Spinal cord (tissue), 10 donors: ENCODE measurements at places on chromosomes 12 and 14. TPM values are rescaled to one million over a fixed set of nuclear protein-coding genes. Genes with fewer than 3 reads are reported as not detected.

- no peak for DNase-seq
Measured at GRCh38 chr14:70917633-70918032, 10.4 kb downstream of the PCNX1 start.

DNA sequence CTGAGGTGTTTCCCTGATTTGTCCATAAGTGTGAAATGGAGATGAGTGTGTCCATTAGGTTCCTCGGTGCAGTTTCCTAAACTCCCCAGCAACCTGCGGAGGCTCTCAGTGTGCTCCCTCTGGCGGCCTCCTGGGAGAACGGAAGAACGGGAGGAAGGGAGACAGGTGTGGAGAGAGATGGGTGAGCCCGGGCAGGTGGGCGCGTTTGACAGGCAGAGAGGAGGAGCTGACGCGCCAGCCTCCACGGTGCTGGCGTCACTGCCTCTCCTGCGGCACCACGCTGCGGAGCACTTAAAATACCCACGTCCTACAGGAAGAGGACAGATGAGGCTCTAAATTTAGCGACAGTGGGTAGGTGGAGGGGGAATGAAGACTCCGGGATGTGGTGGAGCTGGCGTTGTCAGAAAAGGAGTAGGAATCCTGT, 26.8 kb upstream of the PEX5 start:
- DNase-seq: no peak

- DNase-seq: no peak
Measured at GRCh38 chr12:21775133-21775820, 771 bp upstream of the KCNJ8 start.

GRCh38 chr12:45509187-45509586, 220.3 kb upstream of the ARID2 start:
- no peak for DNase-seq

DNA sequence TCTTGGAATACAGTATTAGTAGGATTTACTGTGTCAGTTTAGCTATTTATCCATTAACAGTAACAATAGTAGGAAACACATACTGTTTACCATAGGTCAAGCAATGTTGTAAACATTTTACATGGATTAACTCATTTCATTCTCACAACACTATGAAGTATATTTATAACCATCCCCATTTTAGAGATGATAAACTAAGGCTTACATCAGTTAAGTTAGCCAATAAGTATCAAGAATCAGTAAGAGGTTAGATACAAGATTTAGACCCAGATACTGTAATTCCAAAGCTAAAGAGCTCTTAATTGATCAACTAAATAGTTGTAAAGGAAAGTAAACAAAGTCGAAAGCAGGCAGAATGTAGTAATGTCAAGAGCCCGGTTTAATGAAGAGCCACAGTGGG, 1.1 kb downstream of the SYNJ2BP start:
- DNase-seq: no peak

DNA sequence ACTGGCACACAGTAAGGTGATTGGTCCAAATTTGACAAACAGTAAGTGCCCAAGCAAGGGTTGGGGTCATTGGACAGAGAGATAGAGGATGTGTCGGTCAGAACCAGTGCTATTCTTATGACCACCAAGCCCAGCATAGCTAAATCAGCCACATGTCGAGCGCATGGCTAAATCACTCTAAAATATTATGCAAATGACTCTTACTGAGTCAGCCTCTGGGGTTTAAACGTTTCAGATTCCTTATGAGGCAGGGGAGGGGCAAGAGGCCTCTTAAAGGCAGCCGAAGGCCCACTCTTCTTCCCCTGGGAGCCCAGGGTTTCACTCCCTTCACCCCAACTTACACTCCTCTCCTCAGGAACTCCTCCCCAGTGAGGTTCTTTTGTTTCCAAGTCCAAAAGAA, 603 bp upstream of the ENDOU start:
- no peak for DNase-seq

GRCh38 chr14:59239022-59239421, 50.6 kb downstream of the DAAM1 start:
- DNase-seq: no peak

DNA sequence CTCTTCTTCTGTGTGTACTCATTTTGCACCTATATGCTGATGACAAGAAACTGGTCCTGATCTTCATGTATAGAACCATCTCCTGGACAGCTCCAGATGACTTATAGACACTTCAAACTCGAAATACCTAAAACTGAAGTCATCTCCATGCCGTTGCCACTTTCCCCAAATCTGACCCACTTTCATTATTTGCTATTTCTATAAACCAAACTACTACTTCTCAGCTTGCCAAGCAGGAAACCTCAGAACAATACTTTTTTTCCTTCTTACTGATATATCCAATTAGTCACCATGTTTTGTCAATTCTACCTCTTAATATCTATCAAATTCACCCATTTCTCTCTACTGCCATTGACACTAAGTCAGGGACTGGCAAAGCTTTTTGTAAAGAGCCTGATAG, 14.8 kb downstream of the SGPP1 start:
- DNase-seq: no peak

DNA sequence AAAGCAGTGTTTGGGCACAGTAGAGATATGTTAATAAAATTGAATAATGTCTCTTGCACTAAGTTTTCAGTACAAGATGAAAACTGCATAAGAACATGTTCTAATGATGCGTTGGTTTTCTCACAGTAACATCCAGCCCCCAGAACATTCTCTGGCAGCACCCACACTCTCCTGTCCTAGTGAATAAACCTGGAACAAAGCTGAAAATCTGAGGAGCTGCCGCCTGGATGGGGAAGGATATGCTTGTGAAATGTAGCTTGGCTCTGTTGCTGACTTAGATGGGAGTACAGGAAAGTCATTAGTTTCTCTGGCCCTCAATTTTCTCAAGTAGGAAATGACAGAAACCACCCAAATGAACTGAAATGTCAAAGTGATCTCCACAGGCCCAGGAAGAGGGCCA, 323.8 kb downstream of the APAF1 start:
- DNase-seq: no peak

- peak; percentile 29 for DNase-seq
Measured at GRCh38 chr12:82793751-82794281, 107.1 kb downstream of the TMTC2 start.

- DNase-seq: no peak
Measured at GRCh38 chr12:31599053-31599452, 8.1 kb upstream of the DENND5B start.

DNA sequence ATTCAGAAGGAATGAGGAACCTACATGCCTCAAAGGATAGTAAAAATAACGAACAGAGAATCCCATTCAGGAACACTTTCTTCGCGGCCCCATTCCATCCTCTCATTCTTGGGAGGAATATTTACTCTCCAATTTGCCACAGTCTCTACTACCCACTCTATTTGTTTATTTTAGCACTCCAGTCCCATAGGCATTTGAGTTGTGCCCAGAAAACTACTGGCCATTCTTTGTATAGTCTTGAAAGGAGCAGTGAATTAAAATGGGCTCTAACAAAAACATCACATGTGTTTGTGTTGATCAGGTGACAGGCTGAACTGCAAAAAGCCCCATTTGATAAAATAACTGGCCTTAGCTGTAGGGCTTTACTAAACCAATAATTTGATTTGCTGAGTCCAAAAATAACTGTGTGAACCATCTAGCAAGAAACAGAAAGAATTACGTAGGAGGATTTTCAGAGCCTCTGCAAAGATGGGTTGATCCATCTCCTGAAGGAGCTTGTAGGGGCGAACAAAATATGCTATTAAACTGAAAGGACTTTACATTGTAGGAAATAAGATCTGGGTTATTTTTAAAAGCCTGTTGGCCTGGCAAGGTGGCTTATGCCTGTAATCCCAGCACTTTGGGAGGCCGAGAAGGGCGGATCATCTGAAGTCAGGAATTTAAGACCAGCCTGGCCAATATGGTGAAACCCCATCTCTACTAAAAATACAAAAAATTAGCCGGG, 142.3 kb upstream of the CPNE8 start:
- DNase-seq: no peak

- DNase-seq: peak; percentile 91
Measured at GRCh38 chr14:74860899-74861733, 14.8 kb downstream of the PROX2 start.

GRCh38 chr14:68580096-68580645, 212.7 kb downstream of the ZFP36L1 start:
- no peak for DNase-seq

DNA sequence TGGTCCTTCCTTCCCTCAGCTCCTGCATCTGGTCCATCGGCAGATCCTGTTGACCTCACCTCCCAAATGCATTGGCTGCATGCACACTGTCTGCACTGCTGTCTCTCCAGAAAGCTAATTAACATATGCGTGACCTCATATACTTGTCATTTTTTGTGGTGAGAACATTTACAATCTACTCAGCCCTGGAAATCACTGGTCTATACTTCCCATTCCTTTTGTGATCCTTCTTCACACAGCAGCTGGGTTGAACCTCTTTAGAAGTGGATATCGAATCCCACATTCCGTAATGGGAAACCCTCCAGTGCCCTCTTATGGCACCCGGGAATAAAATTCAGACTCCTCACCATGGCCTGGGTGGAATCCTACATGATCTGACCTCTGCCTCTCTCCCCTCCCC, 45.0 kb downstream of the SMOC1 start:
- DNase-seq: no peak

Gene AVPR1A
- 1.1 TPM for polyA plus RNA-seq

Gene OR4E2
- not detected for polyA plus RNA-seq

Gene LRRC10
- polyA plus RNA-seq: 0.06 TPM

- no peak for DNase-seq
Measured at GRCh38 chr14:100780646-100781355, 45.1 kb upstream of the MEG3 start.

GRCh38 chr14:105938055-105938863, 411.9 kb downstream of the TMEM121 start:
- no peak for DNase-seq

DNA sequence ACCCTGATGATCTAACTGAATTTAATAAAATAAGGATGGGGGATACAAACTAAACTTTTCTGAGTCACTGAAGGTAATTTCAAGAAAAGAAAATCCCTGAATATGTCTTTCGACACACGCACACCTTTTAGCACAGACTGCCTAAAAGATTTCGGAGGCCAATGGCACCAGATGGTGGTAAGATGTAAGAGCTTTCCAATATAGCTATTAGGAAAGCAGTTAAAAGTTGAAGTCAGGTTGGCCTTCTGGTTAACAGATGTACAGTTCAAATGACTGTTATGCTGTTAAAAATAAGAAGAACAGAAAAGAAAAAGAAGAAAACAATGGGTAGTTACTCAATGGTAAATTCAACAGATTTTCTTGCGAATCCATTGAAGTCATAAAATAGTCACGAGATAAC, 80.7 kb upstream of the KRR1 start:
- DNase-seq: no peak

- DNase-seq: no peak
Measured at GRCh38 chr12:55909513-55909884, 18.2 kb downstream of the PYM1 start.

Gene PIANP
- polyA plus RNA-seq: 86.8 TPM

Gene PRH2
- not detected for polyA plus RNA-seq

DNA sequence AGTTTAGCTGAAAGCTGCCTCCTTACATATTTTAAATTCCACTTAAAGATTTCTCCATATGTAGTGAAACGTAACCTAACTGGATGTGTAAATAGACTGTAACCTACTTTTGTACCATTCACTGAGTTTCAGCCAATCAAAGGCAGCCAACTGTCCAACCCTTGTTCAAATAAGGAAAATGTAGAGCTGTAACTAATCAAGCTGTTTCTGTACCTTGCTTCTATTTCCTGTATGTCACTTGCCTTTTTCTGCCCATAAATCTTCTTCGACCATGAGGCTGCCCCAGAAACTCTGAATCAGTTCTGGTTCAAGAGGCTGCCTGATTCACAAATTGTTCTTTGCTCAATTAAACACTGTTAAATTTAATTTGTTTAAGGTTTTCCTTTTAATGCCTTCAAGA, 6.3 kb downstream of the SLC7A8 start:
- no peak for DNase-seq

- DNase-seq: no peak
Measured at GRCh38 chr12:43285159-43285598, 266.8 kb downstream of the ADAMTS20 start.

DNA sequence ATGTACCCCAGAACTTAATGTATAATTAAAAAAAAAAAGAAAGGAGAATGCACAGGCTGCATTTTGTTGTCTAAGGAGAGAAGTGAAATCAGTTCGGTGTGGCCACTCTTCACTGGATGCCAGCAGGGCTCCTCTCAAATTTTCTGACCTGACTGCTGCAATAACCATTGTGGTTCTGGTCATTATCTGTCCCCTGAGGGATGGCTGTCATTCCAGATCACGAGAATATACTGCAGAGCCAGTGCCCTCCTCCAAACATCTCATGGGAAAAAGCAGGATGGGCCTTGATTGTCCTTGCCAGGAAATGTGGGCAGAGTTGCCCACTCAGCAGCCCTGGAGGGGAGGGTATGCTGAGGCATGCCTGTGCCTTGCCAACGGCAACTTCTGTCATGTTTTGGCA, 139.1 kb downstream of the SLC8A3 start:
- no peak for DNase-seq

GRCh38 chr12:103640831-103641230, 53.8 kb downstream of the STAB2 start:
- DNase-seq: no peak

- peak; percentile 90 for DNase-seq
Measured at GRCh38 chr12:11743423-11744409, 94.2 kb downstream of the ETV6 start.

- DNase-seq: no peak
Measured at GRCh38 chr12:104673294-104673693, 216.5 kb downstream of the CHST11 start.

Gene TOMM20L
- 0.90 TPM for polyA plus RNA-seq

- DNase-seq: no peak
Measured at GRCh38 chr12:14769466-14769968, 33.8 kb downstream of the WBP11 start.

DNA sequence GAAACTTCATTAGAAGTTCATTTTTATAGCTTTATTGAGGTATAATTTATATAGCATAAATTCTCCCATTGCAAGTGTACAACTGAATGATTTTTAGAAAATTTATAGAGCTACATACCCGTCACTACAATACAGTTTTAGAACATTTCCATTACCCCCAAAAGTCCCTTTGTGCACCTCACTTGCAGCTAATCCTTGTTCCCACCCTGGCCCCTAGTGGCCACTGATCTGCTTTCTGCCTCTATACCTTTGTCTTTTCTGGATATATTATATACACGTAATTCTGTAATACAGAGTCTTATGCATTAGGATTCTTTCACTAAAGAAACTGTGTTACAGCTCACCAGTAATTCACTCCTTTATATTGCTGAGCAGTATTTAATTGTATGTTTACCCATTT, 145.1 kb upstream of the DIO2 start:
- DNase-seq: no peak

DNA sequence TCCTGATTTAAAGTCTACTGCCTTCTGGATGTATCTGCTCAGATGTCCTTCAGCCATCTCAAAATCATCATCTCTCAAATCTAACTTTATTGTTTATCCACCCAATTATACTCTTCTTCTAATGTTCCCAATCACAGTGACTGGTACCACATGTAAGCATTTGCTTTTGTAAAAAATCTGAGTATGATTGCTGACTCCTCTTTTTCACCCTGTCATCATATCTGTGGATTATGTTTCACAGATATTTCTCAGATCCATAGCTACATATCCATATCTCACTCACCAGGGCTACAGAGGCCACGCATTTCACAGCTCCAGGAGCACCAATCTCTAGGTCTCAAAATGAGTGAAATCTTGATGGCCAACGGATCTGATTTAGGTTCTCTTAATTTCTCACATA, 76.1 kb downstream of the DHRS2 start:
- no peak for DNase-seq

- no peak for DNase-seq
Measured at GRCh38 chr12:113774526-113774925, 191.6 kb downstream of the RBM19 start.
